ENCODE measurements at places on chromosomes 3 and 15.

- DNase-seq = no peak
Measured at GRCh38 chr3:71662056-71662455, 63.1 kb downstream of the EIF4E3 start.

DNA sequence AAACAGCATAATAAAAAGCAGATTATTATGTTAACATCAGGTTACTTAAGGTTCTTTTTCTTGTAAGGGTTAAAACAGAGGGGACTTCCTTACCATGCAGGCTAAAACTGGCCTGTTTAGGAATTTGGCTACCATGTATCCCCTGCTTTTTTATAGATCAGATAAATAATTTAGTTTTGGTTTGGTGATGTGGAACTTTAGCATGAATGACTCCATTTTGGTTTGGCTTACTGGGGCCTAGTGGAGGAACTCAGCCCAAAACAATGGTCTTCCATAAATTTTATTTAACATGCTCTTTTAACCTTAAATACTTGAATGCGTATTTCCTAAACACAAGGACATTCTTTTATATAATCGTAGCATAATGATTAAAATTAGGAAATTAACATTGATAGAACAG lies 18.9 kb downstream of the GALK2 start:
- no peak for DNase-seq

DNA sequence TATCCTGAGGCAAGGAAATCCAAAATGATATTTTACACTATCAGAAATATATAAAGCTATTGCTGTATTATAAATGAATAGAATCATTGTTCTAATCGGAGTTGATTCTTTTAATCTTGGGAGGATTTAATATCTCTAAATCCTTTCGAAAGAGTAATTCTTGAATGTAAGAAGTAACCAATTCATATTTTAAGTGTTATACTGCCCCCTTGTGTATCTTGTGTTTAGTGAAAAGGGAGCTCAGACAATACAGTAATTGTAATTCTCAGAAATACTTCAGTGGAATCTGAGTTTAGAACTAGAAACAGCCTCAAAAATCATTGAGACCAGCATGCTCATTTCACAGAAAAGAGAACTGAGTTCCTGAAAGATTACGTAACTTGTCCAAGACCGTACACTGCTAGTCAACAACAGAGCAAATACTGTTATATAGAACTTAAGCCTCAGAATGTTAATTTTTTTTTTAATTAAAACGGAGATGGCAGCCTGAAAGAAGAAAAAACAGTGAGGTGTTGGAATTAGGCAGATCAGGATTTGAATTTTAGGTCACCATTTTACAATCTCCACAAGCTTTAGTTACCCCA lies 42.9 kb downstream of the PLCH1 start:
- DNase-seq = no peak

DNA sequence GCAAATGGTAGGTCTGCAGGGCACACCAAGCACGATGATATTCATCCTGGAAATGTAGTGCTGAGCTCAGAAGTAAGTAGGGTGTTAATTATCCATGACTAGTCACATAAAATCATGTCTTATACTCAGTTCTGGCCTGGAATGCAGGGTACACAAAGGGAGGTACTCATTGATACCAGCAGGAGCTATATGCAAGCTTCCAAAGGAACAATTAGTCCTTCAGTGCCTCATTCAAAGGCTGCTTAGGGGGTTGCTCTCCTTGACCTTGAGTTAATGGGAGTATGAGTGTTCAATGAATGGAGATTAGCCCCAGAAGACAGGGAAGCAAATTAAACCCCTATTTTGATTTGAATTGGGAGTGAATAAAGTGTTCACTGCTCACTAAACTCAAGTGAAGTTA lies 38.3 kb downstream of the CNTN6 start:
- DNase-seq = no peak

GRCh38 chr3:63232764-63233396 lies 45.2 kb upstream of the SYNPR start:
- DNase-seq = no peak

DNA sequence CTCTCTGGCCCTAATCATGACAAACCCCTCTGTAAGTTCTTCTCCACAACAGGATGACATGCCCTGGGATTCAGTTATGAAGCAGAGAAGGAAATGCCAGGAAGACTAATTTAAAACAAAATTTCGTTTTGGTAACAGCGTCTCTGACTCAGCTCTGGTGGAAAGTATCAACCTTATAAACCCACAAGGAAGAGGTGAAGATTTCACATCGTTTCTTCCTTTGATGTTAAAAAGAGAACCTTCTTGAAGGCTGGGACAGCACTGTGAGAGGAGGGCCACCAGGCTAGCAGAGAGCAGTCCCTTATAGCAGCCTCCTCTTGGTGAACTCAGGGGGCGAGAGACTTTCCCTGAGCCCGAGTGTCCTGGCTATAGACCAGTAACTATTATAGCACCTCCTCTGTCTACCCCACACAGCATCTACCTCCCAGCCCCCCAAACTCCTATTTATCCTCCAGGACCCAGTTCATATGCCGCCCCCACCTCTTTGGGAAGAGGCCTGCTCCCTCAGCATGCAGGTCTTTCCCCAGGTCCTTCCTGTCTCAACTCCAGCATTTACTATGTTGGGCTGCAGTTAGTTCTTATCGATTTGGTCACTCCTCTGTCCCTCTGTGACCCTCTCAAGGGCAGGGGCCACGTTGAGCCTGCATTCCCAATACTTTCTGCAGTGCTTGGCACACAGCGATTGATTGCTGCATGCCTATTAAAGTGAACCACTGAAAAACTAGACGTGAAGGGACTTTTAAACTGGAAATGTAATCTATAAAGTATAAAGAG lies 321.5 kb upstream of the ICE2 start:
- no peak for DNase-seq

Data from effector memory CD8-positive, alpha-beta T cell (primary cell).